ACHN (cell line): ENCODE measurements at places on chromosomes 7 and 10.
A peak's percentile ranks its signal among the peaks of the same experiment; 100 is the strongest.

DNA sequence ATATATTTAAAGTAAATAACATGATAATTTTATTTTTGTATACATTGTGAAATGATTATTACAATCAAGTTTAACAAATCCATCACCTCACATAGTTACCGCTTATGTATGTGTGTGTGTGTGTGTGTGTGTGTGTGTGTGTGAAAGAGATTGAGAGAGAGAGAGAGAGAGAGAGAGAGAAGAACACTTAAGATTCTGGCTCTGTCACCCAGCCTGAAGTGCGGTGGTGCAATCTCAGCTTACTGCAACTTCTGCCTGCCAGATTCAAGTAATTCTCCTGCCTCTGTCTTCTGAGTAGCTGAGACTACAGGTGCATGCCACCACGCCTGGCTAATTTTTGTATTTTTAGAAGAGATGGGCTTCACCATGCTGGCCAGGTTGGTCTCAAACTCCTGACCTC, 17.8 kb downstream of the LYZL1 start:
- no peak for DNase-seq

DNA sequence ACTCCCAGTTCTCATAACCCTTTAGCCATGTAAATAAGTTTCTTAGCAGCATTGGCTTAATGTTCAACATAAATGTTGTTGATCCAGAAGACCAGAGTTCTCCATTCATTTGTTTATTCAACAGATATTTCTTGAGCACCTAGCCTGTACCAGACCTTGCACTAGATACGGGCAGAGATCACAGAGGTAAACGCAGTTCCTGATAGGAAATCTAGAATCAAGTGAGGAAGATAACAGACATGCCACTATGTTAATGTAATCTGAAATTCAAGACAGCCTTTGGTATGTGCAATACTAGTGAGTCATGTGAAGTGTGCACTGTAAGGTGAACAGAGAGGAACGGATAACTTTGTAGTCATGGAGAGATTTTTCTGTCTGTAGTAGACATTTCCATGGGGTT, 3.0 kb downstream of the BUB3 start:
- peak; percentile 51 for DNase-seq

DNA sequence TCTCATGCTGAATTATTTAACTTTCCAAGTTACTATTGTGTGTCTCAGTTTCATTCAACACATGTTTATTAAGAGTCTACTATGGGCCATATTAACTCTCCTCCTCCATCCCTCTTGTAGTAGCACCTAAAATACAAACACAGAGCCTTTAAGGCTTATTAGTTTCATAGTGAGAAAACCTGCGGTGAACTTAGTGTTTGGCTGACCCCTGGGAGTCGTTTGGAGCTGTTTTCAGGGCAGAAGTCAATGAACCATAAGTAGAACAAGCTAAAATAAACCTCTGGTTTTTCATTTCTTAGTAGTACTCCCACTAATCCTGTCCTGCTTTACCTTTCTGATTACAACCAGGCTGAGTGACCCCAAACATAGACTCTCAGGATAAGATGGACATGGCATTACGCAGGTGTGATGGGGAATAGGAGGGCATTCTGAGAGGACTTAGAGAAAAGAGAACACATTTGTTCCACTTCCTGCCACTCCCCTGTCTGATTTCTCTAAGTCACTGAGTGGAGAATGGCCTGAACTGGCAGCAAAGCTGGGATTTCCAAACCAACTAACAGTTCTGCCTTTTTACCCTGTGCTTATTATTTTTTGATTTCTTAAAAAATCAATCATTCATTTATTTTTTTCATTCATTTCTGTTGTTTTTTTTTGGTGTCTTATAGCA, 74.5 kb downstream of the LRMDA start:
- no peak for DNase-seq

DNA sequence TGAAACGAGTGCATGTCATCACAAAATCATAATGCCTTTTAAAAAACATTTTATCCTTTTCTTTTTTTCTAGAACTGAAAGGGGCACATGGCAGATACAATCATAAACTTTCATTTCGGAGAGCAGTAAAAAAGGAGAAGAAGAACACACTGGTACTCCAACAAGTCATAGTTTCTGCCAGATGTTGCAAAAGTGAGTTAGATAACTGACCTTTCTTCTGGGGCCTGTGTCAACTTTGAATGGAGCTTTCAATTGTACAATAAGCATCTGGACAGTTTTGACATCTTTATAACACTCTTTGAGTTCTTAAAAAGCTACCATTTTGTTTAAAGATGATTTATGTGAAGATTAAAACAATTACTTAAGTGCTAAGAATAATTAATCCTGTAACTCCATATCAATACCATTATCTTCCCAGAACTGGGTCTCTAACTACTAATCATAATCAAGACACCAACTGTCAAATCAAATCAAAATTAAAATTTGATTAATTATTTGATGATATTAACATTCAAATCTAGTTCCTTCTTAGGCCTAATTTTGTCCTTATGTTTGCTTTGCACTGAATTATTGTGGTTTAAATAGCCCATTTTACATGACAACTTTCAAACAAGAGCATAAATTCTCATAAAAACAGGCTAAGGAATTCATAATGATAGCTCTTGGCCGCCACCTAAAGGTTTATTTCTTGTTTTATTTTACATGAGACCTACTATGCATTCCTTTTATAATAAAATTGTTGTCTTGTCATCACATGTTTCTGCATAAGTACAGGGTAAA, 19.5 kb upstream of the ITGB8 start:
- DNase-seq: peak; percentile 70

DNA sequence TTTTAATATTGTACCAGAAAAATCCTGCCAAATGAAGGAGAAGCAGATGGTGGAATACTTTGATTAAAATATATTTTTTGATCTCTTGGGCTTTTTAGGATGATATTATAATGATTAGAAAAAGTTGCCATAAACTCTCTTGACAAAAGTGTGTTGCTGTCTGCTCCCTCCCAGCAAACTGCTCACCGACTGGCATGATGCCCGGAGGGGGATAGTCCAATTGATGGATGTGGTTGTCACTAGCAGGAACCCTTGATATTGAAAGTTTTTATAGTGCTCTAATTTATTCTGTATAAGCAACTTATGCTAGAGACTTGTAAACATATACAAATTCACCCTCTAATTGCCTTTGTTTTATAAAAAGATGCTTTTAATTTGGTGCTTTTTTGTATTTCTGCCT, 114.0 kb downstream of the DNAH11 start:
- DNase-seq: no peak

DNA sequence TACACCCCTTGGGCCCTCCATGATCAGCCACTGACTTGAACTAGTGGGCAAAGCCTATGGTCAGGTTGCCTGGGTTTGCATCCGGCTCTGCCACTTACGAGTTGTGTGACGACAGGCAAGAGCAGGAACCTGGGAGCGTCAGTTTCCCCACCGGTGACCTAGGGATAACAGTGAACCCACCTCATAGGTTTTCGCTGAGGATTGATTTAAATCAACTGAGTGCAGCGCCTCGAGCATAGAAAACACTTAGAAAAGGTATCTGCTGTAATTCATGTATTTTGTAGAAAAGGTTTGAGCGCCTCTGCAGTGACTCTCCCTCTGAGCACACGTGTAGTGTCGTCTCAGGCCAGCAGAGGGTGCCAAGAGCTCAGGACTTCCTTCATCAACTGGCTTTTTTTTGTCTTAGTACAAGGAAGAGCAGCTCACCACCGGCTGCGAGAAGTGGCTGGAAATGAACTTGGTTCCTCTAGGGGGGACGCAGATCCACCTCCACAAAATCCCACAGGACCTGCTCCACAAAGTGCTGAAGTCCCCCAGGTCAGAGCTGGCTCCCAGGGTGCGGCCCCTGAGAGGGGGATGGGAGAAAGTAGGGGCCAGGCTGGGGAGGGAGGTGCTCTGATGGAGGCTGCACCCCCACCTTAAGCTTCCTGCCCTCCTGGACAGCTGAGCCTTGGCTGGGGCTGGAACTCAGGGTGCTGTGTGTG, 27.7 kb downstream of the BTBD16 start:
- peak; percentile 83 for DNase-seq

DNA sequence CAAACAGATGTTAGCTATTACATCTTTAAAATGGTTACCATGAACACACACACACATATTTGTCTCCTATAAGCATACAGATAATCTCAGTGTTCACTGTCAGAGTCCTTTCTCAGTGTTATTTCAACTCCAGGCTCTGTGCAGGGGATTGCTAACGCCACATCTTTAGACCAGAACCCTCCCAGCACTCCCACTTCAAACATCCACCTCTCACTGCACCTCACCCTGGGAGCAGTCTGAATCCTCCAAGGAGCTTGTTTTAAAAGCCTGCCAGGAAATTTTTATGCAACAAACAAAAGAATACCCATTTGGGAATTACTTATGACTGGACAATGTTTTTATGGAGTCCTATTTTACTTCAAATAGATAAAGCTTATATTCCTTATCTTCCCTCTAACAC, 107.4 kb downstream of the PARD3 start:
- DNase-seq: no peak

- DNase-seq: peak; percentile 89
Measured at GRCh38 chr10:3071405-3072198, 4.3 kb downstream of the PFKP start.

DNA sequence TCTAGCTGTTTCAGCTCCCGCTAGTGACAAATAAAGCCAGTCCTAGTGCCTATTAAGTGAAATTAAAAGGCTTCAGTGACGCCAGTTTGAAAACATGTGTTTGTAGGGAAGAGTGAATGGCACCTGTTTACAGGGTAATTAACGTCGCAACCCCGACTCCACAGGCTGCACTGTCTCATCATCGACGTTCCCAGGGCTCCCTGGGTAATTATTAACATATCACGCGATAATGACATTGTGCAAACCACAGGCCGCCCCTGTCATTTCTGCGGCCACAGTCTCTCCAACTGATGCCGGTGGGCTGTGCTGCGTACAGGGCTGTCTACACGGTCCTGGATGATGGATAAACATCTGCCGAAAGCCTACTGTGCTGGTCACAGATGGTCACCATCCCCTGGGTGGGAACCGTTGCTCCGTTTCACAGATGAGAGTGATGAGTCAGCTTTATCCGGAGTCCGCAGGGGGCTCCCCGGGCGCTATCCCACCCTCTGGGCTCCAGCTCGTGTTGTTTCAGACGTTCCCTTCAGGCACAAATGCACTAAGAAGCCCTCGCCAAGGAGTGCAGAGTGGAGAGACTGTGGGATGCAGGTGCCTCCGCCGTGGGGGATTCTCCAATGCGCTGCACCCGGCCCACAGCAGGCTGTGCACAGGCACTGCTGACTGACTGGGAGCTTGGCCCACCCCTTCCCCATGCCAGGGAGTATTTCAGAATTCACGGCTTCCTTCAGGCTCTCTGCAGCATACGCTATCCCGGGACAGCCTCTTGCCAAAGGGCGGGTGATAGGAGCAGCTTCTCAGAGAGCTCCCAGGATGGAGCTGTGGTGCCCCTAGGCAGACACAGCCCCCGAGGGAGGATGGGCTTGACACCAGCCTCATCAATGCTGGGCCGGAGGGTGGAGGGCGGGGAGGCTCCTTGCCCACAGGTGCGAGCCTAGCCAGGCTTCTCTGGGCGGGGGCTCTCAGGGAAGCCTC, 491.8 kb upstream of the FOXK1 start:
- DNase-seq: peak; percentile 31

DNA sequence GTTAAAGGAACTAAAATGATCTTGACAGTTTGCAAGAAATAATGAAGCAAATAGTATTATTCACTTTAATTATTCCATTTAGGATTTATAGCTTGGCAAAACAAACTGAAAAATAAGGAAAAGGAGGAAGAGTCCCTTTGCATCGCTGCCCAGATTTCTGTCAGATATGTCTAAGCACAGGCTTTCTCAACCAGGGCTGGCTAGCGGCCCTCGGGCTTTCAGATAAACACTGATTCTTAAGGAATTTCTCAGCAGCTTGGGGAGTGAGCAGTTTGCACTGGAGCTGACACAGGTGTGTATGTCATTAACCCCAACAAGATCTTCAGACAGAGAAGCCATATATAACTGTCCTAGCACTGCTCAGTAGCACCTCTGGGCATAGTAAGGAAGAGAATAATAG, 47.9 kb upstream of the SEMA3D start:
- no peak for DNase-seq
